NCI-H510A (cell line): ENCODE measurements at places on chromosomes 12 and 14.
A peak's percentile ranks its signal among the peaks of the same experiment; 100 is the strongest.

DNA sequence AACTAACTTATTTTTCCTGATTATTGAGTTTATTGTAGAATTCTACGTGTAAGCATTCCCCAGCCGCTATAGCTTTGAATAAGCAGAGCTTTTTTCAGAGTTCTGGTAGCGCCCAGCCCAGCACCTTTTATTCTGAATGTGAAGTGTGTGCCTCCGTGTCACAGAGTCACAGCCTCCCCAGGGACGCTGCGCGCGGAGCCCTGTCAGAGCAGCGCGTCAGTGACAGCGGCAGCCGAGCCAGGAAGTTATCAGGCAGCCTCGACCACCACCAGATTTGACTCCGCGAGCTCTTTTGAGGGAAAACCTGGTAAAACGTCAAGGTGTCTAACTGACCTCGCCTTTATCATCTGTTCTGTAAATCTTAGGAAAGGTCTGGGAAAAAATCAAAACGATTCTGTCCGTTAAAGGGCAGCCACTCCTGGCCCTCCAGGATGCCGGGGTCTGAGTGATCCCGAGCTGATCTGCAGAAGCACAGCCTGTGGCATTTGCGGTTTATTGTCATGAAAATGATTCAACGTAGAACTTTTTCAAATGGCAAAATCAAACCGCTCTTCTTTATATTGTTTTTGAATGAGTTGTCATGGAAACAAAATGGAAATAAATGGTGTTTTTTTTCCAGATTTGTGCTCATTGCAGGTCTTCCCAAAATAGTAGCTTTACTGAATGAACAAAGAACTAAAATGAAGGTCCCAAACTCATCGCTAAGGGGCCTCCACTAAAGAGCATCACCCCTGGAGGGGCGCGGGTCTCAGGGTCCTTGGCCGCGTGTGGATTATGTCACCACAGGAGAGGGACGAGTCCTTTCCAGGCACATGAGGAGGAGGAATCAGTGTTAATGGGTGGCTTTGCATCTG, 43.1 kb upstream of the MMP17 start:
- DNase-seq, result no peak

DNA sequence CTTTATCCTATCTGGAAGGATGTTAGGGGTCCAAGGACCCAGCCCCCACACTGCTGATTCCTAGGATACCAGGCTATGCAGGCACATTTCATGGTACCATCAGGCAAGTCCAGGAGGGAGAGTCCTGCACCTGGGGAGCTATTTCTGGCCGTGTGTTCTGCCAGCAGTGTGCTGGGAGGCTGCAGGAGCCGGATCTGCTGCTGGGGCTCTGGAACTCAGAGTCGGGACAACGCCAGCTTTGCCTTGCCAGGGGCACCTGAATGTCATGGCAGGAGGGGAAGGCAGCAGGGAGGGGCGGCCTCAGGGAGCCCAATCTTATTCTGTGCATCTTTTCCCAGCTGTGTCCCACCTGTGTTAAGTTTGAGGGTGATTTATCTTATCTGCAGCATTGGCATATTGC, 17.8 kb downstream of the SRRM4 start:
- no peak for DNase-seq

- DNase-seq, result no peak
Measured at GRCh38 chr12:55636116-55636655, 506 bp upstream of the OR10P1 start.

GRCh38 chr14:95522116-95522515, 5.7 kb upstream of the SYNE3 start:
- no peak for DNase-seq

- no peak for DNase-seq
Measured at GRCh38 chr14:77838831-77839511, 39.1 kb downstream of the ADCK1 start.

GRCh38 chr14:54567224-54567638, 303 bp downstream of the SAMD4A start:
- DNase-seq, result no peak

DNA sequence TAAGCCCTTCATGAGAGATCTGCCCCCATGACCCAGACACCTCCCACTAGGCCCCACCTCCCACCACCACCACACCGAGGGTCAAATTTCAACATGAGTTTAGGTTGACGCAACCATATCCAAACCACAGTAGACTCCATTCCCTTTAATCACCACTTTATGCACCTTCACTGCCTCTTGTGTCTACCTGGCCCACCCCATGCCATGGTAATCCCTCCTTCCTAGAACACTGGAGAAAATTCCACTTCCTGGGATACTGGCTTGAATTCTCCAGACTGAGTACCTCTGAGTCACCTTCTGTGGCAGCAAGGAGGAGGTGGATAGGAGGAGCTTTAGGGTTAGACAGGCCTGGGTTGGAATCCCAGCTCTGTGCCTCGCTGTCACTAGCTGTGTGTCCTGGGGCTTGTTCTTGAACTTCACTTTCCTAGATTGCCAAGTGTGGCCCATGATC, 26.1 kb upstream of the CIPC start:
- peak; percentile 7 for DNase-seq

GRCh38 chr14:55301437-55302121, 30.4 kb downstream of the FBXO34 start:
- DNase-seq, result no peak

DNA sequence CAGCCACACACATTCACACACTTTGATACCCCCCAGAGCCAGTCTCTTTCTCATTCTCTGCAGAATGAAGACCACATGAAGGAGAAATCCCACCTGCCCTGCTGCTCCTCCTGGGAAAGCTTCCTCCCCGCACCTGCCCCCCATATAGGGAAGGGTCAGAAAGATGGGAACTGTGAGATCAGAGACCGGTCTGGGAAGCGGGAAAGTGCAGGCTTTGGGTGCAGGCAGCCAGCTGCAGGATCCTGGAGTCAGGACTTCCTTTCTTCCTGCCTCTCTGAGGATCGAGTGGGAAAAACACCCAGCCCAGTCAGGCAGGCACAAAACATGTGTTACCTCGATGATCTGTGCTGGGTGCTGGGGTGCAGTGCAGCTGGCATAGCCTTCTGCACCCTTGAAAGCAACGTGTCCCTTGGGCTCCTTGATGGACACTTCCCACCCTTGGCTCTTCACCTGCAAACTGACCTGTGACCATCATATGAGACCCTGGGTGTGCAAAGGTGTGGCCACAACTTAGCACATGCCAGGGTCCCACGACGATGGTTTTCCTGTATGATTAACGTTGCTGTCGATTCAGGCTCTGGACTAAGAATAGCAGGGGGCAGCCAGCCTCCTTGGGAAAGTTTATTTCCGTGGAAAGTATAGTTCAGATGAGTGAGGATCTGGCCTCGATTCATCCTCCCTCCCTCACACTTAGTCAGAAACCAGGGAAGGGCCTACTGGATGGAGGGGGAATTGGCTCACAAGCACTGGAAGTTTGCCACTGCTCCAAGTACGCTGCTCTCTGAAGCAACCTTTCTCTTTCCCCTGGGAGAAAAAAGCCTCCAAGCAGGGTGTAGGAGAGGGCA, 105.4 kb upstream of the MED13L start:
- no peak for DNase-seq

- DNase-seq, result no peak
Measured at GRCh38 chr14:70716483-70716882, 74.8 kb downstream of the TTC9 start.

GRCh38 chr12:3646561-3647241, 106.2 kb downstream of the CRACR2A start:
- DNase-seq, result no peak
